ENCODE measurements at places on chromosomes 2 and 18.
A peak's percentile ranks its signal among the peaks of the same experiment; 100 is the strongest.

DNA sequence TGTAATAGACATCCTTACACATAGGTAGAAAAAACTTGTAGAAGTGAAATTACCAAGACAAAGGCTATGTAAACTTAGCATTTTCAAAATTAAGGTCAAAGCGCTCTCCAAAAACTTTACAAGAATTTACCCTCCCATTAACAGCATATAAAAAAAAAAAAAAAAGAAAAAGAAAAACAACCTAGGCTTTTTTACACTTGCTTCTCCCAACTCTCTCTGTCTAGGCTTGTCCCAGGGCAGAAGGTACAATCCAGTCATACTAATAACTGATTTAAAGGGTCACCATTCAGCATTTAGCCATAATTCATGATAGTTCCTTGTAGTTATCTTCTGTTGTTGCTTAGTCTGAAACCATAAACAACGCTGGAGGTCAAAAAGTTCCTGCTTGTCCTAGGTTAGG, 130.5 kb downstream of the BCL2 start:
- DNase-seq = no peak

DNA sequence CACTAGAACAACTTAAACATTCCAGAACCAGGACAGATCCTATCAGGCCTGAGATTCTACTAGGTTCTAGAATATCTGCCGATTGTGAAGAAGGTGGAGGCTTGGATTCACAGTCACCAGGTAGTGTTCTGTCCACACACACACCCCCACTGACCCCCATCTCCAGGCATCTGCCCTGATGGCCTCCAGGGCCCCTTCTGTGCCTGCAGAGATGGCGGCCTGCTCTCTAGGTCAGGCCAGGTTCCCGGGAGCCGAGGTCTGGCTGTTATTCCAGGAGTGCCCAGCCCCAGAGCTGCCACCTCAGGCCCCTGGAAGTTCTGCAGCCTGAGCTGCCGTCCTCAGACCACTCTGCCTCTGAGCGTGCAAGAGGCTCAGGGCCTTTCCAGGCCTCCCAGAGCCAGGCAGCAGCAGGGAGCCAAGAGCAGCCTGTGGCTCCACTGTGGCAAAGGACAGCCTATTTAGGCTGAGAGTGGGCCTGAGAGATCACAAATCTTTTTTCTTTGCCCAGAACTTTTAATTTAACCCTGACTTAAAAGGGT, 96.2 kb upstream of the ASAP2 start:
- DNase-seq = no peak

DNA sequence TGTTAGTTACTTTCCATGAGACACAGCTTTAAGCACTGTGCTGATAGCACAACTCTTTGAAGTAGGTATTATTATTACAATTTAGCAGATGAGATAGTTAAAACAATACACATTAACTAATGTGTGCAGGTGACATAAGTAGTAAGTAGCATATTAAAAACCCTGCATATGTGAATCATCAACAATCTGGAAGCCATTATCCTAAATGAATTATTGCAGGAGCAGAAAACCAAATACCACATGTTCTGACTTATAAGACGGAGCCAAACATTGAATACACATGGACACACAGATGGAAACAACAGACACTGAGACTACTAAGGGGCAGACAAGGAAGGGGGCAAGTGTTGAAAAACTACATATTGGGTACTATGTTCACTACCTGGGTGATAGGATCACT, 300.3 kb upstream of the GULP1 start:
- DNase-seq = no peak

- peak; percentile 37 for DNase-seq
Observed at GRCh38 chr18:79366177-79367094, 29.3 kb upstream of the NFATC1 start.

GRCh38 chr18:75213611-75214331, 3.2 kb downstream of the TSHZ1 start:
- DNase-seq = no peak

DNA sequence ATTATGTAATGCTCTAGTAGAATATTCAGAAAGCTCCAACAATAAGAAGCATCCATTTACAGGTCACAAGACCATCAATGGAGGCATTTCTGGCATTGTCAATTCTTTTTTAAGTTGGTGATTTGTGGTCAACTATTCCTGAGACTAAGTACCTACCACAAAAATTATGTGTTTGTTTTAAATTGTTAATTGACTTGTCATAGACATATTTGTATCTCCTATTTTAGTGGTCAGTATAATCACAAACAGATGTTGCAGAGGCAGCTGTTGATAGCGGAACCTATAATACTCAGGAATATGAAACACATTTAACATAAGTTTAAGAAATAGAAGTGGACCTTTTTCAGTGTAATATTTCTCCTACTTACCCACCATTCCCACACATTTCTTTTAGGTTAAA, 430.1 kb downstream of the CCDC85A start:
- no peak for DNase-seq

DNA sequence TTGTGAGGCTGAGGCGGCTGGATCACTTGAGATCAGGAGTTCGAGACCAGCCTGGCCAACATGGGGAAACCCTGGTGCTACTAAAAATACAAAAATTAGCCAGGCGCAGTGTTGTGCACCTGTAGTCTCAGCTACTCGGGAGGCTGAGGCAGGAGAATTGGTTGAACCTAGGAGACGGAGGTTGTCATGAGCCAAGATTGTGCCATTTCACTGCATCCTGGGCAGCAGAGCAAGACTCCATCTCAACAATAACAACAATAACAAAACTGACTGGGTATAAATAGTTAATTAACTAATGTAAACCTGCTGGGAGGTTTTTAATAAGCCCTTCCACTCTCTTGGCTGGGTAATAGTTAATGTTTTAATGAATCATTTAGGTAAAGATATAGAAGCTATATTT, 7.8 kb downstream of the SULT6B1 start:
- no peak for DNase-seq

GRCh38 chr2:7902251-7902765, 779.5 kb upstream of the ID2 start:
- no peak for DNase-seq

DNA sequence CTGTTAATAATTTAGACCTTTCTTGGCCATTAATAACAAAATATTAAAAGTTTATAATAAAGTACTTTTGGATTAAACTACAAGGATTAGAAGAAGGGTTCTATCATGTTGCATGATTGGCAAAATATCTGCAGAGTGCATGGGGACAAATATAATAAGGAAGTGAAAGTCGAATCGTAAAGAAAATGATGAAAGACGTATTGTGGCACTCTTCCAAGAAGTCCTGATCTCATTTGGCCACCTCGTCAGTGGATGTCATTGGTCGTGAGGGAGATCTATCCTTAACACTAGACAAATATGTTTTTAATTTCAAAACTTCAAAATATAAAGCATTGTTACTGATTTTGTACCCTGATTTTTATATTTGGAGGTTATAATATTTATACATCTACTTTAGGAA, 197.7 kb upstream of the STON1 start:
- no peak for DNase-seq

- DNase-seq = no peak
Observed at GRCh38 chr2:126749537-126749936, 93.6 kb downstream of the GYPC start.

DNA sequence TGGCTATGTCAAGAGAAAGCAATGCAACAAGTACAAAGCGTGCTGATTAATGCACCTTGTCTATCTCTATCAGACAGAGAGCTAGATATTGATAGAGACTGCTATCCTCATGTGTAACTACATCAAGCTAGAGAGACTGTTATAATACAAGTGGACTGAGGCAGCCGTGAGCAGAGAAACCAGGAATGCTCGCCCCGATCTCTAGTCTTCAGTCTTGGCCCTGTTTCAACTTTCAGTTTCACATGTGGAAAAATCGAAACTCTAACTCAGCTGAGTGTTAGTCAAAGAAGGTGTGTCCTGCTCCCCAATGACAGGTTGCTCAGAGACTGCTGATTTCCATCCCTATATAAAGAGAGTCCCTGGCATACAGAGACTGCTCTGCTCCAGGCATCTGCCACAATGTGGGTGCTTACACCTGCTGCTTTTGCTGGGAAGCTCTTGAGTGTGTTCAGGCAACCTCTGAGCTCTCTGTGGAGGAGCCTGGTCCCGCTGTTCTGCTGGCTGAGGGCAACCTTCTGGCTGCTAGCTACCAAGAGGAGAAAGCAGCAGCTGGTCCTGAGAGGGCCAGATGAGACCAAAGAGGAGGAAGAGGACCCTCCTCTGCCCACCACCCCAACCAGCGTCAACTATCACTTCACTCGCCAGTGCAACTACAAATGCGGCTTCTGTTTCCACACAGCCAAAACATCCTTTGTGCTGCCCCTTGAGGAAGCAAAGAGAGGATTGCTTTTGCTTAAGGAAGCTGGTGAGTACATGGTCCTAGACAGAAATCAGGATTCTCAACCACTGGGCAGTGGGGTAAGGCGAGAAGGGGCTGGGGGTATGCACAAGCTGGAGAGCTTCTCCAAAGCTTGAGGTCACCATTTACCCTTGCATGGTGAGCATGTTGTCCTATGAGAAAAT, at the start of gene RSAD2:
Gene RSAD2, plus strand, starts transcription at position 376 of the 903 bp plus-strand sequence. Its CDS starts 24 bp downstream, at position 400.
- peak; percentile 89 for DNase-seq

DNA sequence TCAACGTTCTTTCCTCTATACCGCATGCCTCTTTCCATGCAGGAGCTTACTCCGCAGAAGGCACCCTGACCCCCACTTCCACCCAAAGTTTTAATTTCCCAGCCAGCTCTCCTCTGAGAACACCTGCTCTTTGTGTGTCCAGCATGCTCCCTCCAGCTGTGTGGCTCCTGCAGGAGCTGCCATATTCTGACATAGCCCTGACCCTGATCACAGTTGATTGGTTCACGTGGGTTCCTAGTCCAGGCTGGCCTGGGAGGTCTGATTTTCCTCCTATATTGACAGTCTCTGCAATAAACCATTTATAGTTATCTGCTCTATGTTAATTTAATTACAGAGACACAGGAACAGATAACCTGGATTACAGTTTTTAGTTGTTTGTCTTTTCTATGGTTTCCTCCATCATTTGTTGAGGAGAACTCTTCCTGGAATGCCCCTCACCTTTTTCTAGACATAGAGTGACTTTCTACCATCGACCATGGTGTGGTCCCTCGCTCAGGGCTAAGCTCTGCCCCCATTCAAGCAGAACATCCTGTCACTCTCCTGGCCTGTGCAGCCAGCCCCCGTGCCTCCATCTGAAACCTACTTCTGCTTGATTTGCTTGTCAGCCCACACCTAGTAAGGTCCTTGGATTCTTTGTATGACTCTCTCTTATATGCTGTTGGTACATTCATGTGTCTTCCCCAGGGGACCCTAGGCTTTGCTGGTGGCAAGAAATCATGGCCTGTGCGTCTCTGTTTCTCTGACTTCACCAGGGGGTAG, 231.5 kb downstream of the LPIN1 start:
- no peak for DNase-seq

DNA sequence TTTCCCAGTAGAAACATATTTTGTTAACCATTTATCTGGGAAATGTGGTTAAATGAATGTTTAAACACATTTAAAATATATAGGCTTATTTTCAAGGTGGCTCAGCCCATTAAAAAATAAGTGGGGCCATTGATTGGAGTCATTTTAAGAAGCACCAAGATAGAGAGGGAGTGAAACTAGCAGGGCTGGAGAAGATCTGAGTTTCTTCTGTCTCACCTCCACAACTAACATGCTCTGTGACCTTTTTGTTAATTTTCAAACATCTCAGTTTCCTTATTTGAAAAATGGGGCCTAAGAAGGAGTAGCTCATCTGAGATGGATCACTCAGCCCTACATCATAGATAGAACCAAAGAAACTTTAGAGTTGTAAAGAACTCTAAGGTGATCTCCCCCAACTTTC, 254.8 kb downstream of the KCNS3 start:
- DNase-seq = no peak

DNA sequence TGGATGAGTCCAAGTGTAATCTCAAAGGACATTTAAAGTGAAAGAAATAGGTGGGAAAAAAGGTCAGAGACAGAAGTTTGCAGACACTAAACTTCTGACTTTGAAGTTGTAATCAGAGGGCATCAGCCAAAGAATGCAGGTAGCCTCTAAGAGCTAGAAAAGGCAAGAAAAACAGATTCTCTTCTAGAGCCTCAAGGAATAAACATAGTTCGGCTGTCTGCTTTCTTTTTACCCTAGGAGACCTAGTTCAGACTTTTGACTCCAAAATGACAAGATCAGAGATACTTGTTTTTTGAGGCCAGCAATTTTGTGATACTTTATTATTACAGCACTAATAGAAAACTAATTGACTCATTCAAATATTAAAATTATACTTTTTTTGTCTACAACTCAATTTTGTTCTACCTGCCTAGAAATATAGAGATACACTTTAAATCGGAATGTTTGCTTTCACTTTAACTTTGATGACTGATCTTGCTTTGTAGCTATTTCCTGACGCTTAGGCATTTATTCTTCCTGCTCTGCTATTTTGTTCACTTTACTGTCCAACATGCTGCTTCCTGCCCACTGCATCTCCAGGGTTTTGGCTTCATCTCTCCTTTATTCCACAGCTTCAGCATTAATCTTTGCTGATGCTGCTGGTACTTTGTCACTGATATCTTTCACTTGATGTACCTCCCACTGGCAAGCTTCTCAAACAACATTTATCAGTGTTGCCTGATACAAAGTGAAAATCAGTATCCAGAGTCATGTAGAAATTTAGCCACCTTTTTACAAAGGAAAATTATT, 272.5 kb downstream of the DSEL start:
- DNase-seq = no peak

DNA sequence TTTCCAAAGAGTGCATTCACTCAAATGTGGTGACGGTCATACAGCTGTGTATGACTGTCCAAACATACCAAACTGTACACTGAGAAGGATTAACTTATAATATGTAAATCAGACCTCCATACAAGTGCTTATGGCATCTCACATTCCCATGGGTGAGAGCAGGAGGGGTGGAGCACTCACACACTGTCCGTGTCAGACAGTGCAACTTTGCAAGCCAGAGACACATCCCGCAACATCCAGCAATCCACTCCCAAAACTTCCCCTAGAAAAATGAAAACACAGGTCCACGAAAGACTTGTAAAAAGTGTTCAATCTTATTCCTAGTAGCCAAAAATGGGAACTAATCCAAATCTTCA, 36.4 kb downstream of the FAM168B start:
- DNase-seq = no peak

GRCh38 chr2:128596396-128597120, 277.9 kb upstream of the HS6ST1 start:
- no peak for DNase-seq

- DNase-seq = no peak
Observed at GRCh38 chr2:239831001-239831731, 194.0 kb downstream of the NDUFA10 start.

DNA sequence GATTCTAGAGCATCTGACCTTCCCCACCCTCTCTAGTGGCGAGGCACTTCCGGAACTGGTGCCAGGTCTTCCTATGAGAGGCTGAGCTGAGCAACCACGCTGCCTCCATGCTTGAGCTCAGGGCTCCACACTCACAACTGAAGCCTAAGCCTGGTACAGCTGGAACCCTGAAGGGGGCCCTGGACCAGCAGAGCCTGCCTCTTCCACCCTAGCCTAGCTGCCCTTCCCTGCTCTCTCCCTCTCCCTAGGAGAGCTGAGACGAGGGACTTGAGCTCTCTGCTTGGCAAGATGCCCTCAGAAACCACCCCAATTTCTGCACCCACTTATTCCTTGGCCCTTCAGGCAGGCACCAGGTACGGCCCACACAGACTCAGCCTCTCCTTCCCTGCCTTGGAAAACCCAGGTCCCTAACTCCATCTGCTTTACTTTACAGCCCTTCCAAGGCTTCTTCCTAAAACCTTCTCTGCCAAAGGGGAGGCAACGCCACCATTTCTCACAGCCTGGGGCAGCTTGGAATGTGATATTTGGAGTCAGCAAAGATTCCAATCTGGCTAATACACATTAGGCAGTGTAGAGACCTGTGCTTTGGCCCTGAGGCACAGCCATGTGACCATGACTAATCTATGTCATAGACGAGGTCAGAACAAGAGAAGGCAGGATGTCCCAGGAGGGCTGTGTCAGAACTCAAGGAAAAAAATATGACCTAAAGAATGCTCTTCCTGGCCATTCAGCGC, 18.8 kb downstream of the COX7A2L start:
- no peak for DNase-seq
